ENCODE measurements at places on chromosomes 7 and 10.

GRCh38 chr10:15122477-15123030 lies 25.4 kb downstream of the RPP38 start:
- DNase-seq: no peak

DNA sequence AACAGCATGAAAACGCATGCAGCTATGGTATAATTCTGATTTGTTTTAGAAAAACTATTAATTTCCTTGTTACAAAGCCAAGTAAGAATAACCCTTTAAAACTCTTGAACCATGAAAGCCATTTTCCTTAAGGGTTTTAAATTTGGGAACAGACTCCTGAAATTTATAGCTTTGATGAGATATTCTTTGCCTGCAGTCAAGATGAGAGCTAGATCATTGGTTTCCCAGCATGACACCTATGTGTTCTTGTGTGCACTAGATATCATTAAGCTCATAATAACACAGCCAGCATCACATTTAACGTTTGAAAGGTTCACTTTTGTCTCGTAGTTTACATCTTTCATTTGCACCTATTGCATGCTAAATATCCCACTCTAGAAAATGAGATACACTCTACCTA lies 202.2 kb downstream of the PHF14 start:
- no peak for DNase-seq

GRCh38 chr7:90654718-90655427 lies 58.8 kb downstream of the CDK14 start:
- DNase-seq: no peak

GRCh38 chr7:22210355-22210754 lies 146.6 kb downstream of the RAPGEF5 start:
- DNase-seq: no peak

DNA sequence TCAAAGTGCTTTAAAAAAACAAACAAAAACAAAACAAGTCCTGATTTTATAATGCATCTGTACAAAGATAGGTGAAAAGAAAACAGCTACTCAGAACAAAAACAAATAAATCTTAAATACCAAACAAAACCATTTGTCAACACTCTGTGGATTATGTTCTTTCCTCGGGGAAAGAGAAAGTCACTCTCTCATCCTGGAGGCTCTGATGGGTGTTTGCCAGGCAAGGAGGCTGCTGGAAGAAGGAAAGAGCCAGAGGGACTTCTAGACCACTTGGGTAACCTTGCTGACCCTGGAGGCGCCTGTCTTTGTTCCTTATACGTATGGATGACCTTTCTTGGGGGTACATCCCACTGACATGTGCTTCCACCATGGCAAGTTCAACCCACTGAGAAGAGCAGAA lies 92.8 kb downstream of the ZRANB1 start:
- no peak for DNase-seq

DNA sequence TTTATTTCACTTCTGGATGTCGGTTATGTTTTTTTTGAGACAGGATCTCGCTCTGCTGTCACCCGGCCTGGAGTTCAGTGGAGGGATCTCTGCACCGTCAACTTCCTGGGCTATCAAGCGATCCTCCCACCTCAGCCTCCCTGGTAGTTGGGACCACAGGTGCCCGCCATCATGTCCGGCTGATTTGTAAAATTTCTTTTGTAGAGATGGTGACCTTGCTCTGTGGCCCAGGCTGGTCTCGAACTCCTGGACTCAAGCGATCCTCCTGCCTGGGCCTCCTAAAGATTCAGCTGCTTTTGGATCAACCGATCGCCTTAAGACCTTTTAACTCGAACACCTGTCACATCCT lies 606 bp upstream of the RABGEF1 start:
- DNase-seq: no peak

- DNase-seq: no peak
These were observed 22.5 kb downstream of the ZSCAN25 start for GRCh38 chr7:99639267-99639666.

DNA sequence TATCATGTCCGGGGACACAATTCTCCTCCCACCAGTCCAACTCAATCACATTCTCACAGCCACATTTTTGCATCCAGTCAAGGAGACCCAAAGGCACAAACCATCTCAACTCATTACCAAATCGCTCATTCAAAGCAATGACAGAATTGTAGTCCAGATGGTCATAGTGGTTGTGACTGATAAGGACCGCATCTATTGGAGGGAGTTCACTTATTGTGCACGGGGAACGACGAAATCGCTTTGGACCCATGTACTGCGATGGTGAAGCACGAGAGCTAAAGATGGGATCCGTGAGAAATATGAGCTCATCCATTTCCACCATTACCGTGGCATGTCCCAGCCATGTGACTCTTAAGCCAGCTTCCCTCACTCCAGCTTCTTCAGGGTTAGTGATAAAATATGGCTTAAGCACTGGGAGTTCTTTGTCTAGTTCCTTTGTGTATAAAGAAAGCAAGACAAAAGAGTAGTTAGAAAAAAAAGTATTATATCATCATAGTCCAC lies 29.1 kb downstream of the NAPEPLD start:
- no peak for DNase-seq

DNA sequence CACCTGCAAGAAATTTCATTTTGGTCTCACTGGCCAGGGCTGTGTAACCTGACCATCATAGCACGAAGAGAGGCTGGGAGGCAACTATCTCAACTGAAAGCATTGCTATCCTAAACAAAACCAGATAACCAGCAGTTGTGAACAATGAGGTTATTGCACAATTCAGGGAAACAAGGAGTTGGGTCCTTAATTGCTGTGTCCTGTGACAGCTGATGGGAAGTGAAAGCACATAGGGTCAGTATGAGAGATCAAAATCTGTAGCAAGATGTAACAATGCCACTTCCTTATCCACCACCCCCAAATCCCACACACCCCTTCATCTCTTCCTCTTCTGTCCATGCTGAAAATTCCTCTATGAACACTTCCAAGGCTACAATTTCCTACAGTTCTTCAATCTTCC lies 80.2 kb downstream of the HTR7 start:
- no peak for DNase-seq

- no peak for DNase-seq
These were observed 381.7 kb downstream of the THSD7A start for GRCh38 chr7:11450281-11450680.

- DNase-seq: no peak
These were observed 16.5 kb downstream of the MRLN start for GRCh38 chr10:59736749-59737148.

GRCh38 chr7:51229620-51230323 lies 86.8 kb downstream of the COBL start:
- no peak for DNase-seq

GRCh38 chr7:33928986-33929385 lies 23.6 kb downstream of the BMPER start:
- DNase-seq: no peak

GRCh38 chr10:78550090-78550489 lies 516.4 kb downstream of the RPS24 start:
- DNase-seq: no peak

DNA sequence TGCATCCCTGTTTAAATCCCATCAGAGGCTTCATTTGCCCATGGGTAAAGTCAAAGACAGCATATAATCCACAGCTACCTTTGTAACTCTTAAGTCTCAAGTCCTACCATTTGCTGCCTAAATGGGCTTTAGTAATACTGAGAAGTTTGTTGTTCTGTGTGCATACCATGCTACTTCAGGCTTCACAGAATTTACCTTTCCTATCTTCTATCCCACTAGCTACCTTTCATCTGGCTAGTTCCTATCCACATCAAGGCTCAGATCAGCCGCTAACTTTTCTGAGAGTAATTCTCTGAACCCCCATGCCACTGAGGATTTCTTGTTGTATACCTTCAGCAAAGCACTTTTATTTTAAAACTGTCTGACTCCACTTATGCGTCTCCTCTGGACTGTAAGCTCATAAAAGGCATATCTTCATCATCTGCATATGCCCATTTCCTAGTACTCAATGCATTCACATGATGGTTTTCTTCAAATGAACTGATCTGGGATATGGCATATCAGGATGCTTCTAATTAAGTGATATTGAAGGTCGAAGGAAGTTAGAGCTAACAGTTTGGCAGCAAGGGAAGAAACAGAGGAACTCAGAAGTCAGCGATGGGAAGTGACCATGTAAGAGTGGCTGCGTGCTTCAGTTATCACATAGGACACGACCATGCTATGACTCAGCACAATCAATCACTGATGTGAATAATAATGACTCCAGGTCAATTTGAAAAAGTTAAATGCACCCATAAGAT lies 283.9 kb upstream of the DKK1 start:
- DNase-seq: no peak

DNA sequence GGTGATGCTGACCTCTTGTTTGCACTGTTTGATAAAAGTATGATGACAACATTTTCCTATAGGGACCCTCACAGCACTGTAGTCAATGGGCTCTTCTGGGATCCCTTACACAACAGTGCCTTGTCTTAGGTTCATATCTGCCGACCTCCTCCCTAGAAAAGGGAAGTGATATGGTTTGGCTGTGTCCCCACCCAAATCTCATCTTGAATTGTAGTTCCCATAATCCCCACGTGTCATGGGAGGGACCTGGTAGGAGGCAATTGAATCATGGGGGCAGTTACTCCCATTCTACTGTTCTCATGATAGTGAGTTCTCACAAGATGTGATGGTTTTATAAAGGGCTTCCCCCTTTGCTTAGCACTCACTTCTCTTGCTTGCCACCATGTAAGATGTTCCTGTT lies 23.1 kb downstream of the ZC3HAV1 start:
- no peak for DNase-seq

DNA sequence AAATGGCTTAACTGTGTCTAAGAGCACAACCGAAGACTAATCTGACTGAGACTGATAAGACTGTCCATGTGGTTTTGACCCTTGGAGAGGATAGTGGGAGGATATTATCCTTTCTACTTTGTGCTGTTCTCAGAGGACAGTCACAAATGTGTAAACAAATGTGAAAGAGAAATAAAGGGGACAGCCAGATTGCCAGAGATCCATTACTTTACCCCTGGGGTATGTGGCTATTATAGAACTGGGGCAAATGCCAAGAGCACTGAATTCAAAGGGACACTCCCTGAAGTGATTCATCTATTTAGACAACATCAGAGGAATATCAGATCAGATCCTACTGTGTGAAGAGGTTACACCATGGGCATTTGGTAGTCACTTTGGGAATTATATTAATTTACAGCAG lies 154.7 kb downstream of the RNLS start:
- DNase-seq: no peak

DNA sequence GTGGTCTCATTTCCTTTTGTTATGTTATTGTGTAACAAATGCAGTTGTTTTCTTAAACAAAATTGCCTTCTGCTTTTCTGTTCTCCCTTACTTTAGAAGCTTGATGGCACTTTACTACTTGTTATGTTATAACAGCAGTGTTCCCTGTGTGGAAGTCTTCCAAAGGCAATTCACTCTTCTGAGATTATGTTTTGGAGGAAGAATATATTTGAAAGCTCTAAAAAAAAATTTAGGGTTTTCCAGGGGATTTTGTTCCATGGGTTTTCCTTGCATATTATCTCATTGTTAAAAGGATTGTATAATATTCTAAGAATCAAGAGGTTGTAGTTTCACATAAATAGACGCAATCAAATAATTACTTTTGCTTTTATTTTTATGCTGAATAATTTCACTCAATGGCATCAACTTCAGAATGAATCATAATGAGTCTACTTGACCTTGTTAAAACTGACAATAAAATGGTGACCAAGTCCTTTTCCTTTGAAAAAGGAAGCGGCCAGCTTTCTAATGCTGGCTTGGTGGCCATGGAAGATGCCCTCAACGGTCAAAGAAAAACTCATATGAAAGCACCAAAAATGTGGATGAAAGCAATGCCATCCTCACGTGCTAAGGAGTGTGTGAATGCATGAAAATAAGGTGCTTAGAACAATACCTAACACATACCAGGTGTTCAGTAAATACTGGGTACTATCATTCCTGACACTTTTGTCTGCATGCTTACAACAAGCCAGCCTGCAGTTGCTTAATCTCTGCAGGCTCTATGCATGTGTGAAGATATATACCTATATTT lies 92.4 kb upstream of the KLF6 start:
- DNase-seq: no peak

GRCh38 chr7:41156268-41156667 lies 546.6 kb downstream of the INHBA start:
- DNase-seq: no peak

DNA sequence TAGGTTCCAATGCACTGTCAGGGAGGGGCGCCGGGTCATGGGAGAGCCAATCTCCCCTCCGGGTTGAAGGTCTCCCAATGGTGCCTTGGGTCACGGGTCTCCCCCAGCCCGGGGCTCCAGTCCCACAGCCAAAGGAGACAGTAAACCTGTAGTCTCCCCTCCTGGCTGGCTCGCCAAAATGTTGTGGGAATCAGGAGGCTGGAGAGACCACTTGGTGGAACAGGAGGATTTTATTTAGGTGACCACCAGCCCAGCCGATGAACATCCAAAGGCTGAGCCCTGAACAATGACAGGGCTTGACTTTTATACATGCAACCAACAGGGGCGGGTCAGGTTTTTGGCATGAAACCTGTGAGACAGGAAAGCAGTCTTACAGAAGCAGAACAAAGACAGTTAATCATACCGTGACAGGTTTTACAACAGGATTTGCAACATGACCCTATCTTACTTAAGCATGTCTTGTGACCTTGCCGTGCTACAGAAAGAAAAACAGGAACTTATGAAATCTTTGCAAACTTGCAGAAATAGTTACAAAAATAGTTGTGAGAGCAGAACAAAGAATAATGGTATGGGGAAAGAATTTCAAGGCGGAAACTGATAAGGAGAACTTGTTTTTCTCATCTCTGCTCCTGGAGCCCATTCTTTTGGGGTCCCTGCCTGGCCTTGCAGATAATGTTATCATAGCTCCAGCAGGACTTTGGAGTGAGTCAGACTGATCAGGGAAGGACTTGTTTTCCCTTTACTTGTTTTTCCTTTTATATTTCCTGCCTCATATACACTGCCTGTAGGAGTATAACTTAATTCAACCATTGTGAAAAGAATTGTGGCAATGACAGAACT lies 7.1 kb downstream of the ERV3-1 start:
- DNase-seq: no peak

DNA sequence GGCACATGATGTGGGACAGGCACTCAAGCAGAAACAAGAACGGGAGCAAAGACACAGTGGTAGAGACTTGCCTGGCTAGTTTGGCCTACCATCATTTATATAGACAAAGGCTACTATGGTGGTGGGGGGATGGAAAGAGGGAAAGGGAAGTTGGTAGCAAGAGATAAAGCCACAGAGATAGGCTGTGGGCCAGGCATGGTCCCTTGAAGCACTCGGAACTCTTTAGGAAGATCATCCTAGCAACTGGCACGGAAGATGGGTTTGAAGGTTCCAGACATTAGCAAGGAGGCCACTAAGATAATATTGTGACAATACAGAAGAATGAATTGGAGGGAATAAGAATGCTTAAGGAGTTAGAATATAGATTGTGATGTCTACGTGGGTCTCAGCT lies 319.6 kb downstream of the ELMO1 start:
- DNase-seq: no peak
